Effector memory CD4-positive, alpha-beta T cell (primary cell): ENCODE measurements at places on chromosomes 12 and 14.

- no peak for DNase-seq
Measured at GRCh38 chr12:69919495-69919894, 94.5 kb downstream of the MYRFL start.

DNA sequence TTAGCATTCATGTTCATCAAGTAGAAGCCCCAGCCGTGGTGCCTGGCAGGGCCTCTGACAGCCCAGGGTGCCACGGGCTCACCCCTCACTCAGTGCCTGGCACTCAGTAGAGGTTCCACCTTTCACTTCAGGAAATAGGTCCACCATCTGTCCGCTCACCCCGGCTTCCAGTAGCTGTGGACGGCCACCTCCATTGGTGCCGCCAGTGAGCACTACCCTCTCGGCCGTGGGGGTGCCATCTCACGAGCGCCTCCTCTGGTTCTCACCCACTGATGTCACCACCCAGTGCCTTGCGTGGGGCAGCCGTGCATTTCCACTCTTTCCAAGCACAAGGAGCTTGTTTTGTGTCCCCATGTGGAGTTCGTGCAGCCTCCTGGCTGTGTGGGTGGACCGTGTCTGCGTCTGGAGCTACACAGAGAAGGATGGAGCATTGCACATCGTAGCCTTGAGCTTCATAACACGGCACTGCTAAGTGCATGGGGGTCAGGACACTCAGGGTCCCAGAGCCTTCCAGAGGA lies 41.0 kb upstream of the MMP17 start:
- DNase-seq, result no peak

DNA sequence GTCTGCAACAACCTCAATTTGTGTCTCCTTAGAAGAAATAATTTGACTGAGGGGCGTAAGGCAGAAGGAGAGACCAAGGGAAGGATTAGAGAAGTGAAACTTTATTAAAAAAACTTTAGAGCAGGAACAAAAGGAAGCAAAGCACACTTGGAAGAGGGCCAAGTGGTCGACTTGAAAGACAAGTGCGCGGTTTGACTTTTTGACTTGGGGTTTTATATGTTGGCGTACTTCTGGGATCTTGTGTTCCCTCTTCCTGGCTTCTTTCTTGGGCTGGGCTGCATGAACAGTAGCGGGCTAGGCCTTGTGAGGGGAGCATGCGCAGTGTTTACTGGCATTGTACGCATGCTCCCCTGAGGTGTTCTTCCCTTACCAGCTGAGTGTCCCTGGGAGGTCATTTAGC lies 369.3 kb upstream of the DCN start:
- DNase-seq, result no peak

DNA sequence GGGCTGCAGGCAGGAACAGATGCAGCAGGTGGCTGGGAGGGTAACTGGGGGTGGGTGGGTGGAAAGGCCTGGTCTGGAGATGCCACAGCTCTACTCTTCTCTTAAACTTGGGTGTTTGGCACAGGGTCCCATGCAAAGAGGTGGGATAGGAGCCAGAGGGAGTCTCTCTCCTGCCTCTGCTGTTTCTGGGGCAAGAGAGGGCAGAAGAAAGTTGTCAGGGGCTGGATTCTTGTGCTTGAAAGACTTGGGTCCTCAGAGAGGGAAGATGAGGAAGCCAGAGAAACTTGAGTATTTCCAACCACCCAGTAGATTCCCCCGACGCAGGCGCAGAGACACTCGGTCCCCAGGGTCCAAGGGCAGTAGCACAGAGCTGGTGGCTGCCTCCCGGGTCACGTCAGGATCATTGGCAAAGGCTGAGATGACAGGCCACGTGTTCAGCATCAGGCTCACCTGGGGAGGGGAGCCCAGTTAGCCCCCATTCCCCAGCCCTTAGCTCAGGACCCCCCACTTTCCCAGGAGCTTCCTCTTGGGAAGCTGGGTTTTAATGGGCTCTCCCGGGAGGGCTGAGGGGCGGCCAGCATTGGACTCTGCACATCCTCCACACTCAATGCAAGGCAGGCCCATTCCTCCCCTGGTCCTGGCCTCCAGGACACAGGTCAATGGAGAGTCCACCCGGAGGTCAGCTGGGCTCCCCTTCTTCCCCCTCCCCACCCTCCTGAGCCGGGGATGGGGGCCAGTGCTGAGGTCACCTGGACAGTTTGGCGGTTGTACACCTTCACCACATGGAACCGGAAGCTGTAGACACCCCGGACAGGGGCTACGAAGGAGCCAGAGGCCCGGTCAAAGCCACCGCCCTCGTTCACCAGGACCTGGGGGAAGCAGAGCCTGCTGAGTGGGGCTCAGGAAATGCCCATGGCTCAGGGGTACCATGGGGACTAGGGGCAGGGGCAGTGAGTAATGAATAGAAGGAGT lies 1.6 kb downstream of the CBLN3 start:
- no peak for DNase-seq

- DNase-seq, result no peak
Measured at GRCh38 chr14:45426685-45427282, 173.8 kb upstream of the MIS18BP1 start.

DNA sequence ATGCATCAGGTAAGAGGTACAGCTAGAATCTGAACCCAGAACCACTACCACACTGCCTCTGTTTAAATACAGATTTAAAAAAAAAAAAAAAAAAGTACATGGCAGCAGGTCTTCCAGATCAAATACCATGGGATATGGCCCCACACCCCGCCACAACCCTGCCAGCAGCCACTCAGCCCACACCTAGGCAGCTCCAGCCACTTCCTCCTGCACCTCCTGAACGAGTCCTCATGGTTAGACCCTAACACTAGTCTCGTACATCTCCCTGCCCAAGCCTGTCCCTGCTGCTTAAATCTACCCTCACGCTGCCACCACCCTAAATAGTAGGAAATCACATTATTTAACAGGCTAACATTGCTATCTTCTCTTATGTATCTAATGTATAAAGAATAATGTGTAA lies 12.6 kb downstream of the SETD3 start:
- no peak for DNase-seq

DNA sequence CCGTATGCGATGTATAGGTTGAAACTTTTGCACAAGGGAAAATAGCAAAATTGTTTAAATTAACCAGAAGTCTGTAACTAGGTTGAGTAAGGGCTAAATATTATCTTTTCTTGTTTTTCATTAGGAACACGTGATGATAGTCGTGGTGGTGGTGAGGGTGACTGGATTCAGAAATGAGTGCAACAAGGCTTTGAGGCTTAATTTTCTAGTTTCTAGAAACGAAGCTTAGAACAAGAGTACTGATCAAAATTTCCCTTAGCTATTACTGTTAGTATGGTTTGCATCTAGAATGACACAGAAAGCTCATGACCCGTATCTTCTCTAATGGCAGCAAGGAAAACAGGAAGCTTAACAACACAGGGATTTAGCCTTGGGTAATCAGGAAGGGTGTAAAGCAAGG lies 7.0 kb downstream of the SLIRP start:
- no peak for DNase-seq

DNA sequence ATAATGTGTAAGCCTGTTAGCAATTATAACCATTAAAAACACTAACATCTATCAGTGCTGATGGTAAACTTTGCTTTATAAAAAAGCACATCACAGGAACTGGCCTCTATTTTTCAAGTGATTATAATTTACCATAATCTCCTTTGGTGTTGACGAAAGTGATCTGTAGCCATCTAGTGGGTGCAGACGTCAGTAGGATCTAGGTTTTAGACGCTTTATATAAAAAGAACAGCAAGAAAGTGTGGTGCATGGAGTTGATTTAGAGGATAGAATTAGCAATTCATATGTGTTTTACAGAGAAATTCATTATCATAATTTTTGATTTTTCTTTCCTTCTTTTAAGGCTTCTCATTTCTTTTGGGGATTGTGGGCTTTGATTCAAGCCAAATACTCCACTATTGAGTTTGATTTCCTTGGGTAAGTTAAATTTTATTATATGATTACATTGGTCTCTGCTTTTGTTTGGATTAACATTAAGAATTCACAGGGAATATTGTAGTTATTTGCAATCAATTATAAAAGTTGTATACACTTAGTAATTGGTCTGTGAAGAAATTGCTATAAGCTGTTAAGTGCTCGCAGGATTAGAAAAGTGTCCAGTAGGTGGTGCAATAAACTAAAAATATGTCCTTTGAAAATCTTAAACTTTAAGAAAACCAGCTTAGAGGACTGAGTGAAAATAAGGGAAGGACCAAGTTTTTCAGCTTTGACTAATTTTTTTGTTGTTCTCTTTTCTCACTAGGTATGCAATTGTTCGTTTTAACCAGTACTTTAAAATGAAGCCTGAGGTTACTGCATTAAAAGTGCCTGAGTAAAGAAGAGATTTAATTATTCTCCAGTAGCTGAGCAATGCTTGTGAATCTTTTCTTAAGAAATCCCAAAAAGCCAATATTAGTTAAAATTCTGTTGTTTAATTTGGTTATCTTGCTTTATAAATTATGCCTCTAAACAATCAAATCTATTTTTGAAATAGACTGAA lies 59.5 kb downstream of the ETNK1 start:
- DNase-seq, result no peak

DNA sequence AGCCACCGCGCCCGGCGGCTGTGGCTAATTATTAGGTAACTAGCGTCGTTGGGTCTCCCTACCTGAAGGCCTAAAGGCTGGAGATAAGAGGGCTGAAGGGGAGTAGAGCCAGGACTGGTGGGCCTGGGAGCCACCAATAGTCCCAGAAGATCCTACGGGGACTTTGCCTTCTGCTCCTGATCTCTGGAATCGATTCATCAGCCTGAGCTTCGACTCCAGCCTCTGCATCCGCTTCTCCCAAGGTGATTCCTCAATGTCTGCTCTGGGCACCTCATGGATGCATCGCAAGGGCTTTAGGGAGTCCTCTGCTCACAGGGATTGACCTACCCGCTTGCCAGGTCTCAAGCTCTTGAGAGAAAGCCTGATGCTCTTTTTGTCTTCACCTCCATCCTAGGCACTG lies 14.7 kb upstream of the KDM2B start:
- DNase-seq, result no peak

GRCh38 chr14:92794547-92794941 lies 439 bp downstream of the GOLGA5 start:
- DNase-seq, result no peak

GRCh38 chr12:25264862-25265261 lies 14.1 kb upstream of the KRAS start:
- no peak for DNase-seq

- no peak for DNase-seq
Measured at GRCh38 chr12:32369202-32369601, 30.2 kb upstream of the FGD4 start.

- DNase-seq, result peak; percentile 15
Measured at GRCh38 chr14:100239211-100239839, 381 bp downstream of the YY1 start.

DNA sequence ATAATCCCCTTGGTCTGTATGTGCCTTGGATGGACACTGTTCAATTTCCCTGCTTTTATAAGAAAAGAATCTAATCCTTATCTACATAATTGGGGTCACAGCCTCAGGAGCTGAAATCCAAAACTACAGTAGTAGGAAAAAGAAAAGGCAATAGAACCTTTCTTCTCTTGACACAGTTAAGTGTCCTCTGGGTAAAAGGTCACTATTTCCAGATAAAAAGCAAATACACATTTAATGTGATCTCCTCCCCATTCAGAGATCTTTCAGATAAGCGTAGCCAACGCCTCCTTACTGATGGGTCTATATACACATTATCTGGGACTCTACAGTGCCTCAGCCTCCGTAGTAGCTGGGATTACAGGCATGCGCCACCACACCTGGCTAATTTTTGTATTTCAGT lies 73.4 kb downstream of the CLIP1 start:
- DNase-seq, result no peak

GRCh38 chr14:77145975-77146740 lies 4.6 kb upstream of the ZDHHC22 start:
- DNase-seq, result no peak

- DNase-seq, result no peak
Measured at GRCh38 chr14:23175823-23176222, 7.6 kb downstream of the SLC7A8 start.

DNA sequence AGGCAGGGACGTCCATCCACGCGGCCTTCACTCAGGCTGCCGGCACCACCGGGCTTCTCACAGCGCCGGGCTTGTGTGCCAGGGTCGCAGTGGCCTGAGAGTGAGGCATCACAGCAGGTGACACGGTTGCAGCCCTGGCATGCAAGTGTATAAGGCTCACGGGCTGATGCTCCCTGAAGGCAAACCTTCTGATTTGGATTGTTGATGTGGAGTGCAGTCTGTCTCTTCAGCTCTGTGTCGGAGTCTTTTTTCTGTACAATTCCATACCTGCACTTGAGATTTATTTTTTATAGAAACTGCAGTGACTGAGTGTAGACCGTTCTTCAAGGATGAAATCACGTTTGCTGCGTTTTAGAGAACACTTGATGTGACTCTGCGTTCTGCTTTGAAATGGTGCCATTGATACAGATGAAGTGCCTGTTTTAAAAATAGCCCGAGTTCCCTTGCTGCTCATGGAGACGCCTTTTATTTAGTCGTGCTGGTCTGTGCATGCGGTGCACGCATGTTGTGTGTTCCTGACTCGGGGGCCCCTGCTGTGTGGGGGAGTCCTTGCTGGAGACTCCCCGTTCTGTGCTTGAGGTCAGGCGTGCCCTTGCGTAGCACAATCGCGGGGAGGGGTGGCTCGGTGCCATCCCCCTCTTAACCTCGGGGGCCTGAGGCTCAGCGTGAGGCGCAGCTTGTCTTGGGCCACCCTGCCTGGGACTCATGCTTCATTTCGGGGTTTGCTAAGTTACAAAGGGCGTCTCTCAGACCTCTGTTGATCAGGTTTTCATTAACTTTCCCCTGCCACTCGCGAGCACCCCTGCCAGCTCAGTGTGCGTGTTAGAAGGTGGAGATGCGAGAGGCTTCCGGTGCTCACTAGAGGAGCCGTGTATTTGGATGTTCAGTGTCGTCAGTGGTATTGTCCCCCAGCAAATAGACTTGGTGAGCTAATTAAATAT lies 21.6 kb upstream of the AMN start:
- DNase-seq, result no peak

- no peak for DNase-seq
Measured at GRCh38 chr12:51951843-51952722, 584 bp downstream of the ACVR1B start.

GRCh38 chr12:52166672-52167071 lies 25.1 kb downstream of the KRT80 start:
- no peak for DNase-seq

DNA sequence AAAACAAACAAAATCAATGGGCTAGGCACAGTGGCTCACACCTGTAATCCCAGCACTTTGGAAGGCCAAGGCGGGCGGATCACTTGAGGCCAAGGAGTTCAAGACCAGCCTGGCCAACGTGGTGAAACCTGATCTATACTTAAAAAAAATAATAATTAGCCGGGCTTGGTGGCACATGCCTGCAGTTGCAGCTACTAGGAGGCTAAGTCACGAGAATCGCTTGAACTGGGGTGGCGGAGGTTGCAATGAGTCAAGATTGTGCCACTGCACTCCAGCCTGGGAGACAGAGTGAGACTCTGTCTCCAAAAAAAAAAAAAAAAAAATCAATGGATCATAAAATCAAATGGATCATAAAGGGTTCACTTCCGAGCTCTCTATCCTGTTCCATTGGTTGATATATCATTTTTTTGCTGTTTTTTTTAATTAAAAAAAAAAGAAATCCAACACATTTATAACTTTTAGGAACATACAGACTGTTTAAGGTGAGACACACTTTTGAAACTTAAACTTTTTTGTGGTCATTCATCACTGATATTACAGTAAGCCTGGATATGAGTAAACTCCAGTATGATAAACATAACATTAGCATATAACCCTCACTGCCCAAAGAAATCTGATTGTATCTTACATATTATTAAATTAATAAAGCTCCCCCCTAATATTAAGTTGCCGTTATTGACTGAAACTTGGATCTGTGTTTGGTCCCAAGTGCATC lies 22.1 kb downstream of the MOK start:
- DNase-seq, result no peak

GRCh38 chr12:45409966-45410365 lies 194.1 kb downstream of the ANO6 start:
- DNase-seq, result no peak

GRCh38 chr14:65560340-65561027 lies 148.0 kb downstream of the FUT8 start:
- DNase-seq, result no peak
